ENCODE measurements at places on chromosomes 5 and 9.

- no peak for DNase-seq
Observed at GRCh38 chr5:151619812-151620460, 28.8 kb upstream of the FAT2 start.

GRCh38 chr5:143807401-143807800 is 4.6 kb upstream of the HMHB1 start:
- no peak for DNase-seq

DNA sequence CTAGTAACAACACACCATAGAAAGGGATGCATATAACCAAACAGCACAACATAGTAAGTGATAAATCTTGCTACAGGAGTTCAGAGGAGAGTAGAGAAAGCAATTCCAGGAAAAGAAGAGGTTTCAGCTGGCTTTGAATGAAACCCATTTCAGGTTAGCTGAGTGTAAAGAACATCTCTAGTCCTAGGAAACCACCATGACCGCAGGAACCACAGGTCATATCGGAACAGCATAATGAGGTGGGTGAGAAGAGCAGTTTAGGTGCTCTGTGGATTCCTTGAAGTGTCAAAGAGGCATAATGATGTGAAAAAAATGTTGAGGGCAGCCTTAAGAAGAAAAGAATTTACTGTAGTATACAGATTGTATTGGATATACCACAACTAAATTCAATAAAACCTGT is 507.5 kb downstream of the MTRR start:
- DNase-seq = no peak

- DNase-seq = no peak
Observed at GRCh38 chr9:33133186-33133585, 34.0 kb downstream of the B4GALT1 start.

- no peak for DNase-seq
Observed at GRCh38 chr9:115204904-115205453, 87.0 kb upstream of the TNC start.

GRCh38 chr5:174335682-174336364 is 290.3 kb downstream of the NSG2 start:
- DNase-seq = no peak

DNA sequence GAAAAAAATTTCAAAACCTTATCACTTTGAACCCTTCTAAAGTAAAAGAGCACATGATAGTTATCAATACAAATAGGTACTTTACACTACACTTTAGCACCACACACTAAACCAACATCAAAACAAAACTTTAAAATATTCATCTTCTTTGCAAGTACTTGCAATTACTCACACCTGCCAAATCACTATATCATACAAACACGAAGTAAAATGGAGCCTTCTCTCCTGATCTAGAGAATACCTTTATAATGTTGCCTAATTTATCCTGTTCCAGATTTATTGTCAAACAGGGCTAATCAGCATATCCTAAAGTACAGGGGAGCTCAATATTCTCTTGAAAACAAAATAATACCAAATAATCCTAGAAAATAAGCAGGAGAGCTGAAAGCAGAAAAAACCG is 3.0 kb downstream of the RNF145 start:
- no peak for DNase-seq

GRCh38 chr5:132269635-132270334 is 12.3 kb downstream of the PDLIM4 start:
- no peak for DNase-seq

GRCh38 chr5:111931655-111932054 is 174.7 kb upstream of the NREP start:
- DNase-seq = no peak

- DNase-seq = no peak
Observed at GRCh38 chr5:64666078-64666477, 24.2 kb upstream of the SHISAL2B start.

DNA sequence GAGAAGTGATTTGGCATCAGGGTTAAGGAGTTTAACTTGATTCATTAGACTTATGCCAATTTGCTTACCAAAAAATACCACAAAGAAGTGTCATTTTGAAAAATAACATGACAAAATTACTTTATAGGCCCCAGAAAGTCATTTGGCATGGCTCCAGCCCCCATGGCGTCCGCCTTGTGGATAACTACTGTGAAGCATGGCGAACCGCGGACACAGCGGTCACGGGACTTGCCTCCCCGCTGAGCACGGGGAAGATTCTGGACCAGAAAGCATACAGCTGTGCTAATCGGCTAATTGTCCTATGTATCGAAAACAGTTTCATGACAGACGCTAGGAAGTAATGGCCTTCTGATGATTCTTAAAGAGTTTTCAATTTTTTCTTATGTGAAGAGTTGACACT is 35.4 kb upstream of the TGFBR1 start:
- DNase-seq = no peak

GRCh38 chr5:167792514-167792913 is 498.9 kb upstream of the WWC1 start:
- no peak for DNase-seq

- no peak for DNase-seq
Observed at GRCh38 chr9:87479801-87480201, 17.9 kb upstream of the DAPK1 start.

DNA sequence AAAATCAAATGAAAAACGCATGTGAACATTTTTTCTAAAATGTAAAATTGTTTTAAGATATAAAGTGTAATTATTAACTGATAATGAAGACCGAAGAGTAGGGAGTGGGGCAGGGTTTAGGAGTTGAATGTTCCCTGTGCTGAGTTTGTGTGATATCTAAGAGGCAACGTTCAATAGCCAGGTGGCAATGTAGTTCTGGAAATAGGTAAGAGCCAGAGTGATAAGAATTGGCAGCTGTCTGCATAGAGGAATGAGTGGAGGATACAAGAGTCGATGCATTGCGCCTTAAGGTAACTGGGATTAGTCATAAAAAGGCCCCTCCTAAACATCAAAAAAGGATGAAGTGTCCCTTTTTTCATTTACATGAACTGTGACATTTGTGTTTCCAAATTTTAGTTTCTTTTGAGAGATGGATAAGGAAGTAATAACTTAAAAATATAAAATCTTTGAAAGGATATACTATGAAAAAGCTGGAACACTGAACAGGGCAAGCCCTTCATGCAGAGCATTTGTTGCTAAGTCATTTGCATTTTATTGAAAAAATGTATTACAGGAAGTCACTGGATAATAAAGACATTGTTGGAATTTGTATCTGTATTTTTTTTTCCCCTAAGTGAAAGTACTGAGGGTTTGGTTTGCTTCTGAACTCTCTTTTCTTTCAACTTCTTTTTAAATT is 659.3 kb downstream of the ACTL7B start:
- DNase-seq = no peak

DNA sequence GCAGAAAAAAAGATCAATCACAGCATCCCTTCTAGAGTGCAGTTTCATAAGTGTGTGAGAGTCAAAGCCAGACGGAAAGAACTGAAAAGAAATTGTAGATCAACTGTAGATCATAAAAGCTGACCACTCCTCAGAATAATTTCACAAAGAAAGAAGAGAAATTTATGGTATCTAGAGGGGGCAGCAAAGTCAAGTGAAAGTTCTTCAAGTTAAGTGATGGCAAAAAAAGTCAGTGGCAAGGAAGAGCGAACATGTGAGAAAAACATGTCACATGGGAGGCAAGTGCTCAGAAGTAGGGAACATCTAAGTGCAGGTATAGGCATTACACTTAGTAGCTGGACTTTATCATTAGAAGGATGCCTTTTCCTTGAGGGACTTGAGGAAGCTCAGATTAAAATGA is 245.1 kb upstream of the ISL1 start:
- no peak for DNase-seq

GRCh38 chr5:157143127-157143971 is 684 bp upstream of the MED7 start:
- peak; percentile 51 for DNase-seq

DNA sequence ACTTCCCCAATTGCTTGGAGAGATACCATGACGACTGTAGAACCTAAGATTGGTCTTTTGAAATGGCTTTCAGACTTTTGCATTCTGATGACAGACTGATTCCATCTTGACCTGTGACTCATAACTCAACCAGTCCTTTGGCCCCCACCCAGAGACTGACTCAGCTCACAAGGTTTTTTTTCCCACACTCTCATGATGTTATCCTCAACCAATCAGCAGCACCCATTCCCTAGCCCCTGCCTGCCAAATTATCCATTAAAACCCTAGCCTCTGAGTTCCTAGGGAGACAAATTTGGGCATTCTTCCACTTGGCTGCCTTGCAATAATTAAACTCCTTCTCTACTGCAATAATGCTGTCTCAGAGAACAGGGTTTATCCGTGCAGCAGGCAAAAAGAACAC is 1263.3 kb upstream of the CDH9 start:
- no peak for DNase-seq

GRCh38 chr5:22947921-22948320 is 94.8 kb upstream of the CDH12 start:
- no peak for DNase-seq

DNA sequence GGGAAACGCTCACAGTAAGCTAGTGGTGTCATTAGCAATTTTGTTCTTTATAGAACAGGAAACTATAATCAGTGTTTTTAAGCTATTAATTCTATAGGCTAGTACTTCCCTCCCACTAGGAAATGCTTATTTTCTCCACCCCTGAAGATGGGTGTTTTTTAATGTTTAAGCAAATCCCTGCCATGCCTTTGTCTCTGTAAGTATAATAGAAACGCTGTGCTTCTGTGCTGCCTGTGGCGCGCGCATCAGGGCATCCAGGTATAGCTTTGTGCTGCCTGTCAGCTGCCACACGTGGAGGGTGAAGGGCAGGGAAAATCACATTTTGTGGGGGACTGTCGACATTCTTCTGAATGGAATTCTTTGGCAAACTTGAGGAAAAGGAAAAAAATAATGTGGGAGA is 217.5 kb downstream of the RAB3C start:
- DNase-seq = no peak

GRCh38 chr5:80822640-80823039 is 137.5 kb upstream of the RASGRF2 start:
- DNase-seq = no peak

DNA sequence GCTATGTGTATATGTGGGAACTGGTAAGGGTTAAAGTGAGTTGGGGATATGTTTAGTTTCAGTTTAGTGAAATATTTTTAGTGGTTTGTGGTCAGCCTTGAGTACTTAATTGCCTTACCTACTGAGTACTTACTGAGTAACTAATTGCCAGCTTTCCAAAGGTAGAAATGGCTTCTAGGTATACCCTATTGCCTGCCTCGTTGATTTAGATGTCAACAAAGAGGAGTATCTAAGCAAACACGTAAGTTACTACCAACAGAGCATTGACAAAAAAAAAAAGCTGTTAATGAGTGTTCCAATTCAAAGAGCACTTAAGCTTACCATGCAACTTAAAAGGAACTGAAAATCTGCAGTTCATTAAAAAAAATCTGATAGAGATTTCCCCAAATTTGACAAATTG is 8.8 kb downstream of the ATP10B start:
- DNase-seq = no peak

- DNase-seq = no peak
Observed at GRCh38 chr5:68392617-68393016, 177.1 kb downstream of the PIK3R1 start.

- no peak for DNase-seq
Observed at GRCh38 chr9:129012343-129012742, 15.8 kb downstream of the SH3GLB2 start.

GRCh38 chr5:179281694-179282093 is 63.6 kb downstream of the ADAMTS2 start:
- DNase-seq = no peak

GRCh38 chr5:142143878-142144277 is 35.3 kb downstream of the NDFIP1 start:
- DNase-seq = no peak

GRCh38 chr9:87323928-87324327 is 173.7 kb upstream of the DAPK1 start:
- no peak for DNase-seq

DNA sequence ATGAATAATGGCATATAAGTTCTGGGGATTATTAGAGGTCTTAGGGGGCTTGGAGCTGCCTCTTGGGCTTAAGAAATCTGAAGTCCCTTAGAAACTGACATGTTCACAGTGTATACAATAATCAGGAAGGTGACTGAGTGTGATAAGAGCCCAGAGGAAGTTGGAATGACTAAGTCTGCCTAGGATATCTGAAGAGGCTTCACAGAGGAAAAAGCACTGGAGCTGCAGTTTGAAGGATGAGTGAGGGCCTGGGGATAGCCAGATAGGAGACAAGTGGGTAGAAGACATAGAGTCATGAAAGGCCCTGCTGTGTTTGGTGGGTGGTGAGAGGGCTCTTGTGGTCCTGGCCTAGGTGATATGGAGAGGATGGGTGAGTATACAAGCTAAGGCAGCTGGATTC is 8.8 kb downstream of the NEUROG1 start:
- DNase-seq = no peak

GRCh38 chr9:34169125-34169524 is 9.7 kb upstream of the UBAP1 start:
- no peak for DNase-seq

- DNase-seq = no peak
Observed at GRCh38 chr9:110356639-110357395, 19.2 kb upstream of the TXNDC8 start.

GRCh38 chr9:116115761-116116353 is 37.7 kb upstream of the PAPPA start:
- DNase-seq = no peak

Measured in left ventricle myocardium inferior (tissue), 1 donor.